ENCODE measurements at places on chromosomes 4 and X.

DNA sequence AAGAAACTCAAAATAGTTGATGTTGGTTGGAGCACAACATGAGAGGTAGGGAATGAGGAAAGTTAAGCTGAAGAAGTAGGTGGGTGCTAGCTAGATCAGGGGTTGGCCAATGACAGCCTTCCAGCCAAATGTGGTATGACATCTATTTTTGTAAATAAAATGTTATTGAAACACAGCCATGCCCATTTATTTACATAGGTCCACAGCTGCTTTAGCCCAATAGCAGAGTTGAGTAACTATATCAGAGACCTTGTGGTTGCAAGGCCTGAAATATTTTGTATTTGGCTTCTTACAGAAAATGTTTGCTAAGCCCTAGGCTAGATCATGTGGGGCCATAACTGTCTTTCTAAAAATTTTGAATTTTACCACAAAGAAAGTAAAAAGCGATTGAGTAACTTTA, 234.9 kb upstream of the CTSO start:
- no peak for DNase-seq

GRCh38 chr4:184402740-184403383, 71.5 kb downstream of the IRF2 start:
- no peak for DNase-seq

DNA sequence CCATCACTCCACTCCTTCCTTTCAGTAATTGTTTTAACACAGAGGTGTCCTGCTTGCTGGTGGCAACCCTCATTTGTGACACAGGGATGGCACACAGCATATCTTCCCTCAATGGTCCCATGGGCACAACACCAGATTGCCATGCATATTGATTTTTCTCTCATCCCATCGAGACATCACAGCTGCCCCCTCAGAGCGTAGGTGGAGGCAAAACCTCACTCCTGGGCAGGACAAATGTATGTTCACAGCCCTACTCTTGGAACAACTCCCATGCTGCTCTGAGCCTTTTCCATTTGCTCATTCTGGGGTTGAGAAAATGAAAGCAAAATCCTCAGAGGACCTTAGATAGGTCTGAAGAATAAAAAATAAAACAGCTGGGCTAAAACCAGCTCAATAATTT, 172.2 kb downstream of the GABRB1 start:
- DNase-seq, result no peak

DNA sequence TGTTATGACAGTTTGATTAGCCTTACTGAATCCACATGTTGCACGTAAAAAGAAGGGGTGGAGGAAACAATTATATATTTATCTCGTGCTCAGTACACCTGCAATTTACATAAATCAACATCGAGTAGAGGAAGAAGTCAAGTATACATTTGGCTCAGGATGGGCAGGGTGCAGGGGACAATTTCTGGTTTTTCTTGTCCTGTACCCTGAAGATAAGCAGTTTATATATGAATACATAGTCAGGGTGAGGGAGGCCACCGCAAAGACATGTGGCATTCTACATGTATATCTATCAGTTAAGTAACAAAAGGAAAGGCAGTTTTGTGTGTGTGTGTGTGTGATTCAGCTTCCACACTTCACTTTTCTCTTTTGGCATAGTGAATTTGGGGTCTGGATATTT, 11.1 kb upstream of the EREG start:
- no peak for DNase-seq

DNA sequence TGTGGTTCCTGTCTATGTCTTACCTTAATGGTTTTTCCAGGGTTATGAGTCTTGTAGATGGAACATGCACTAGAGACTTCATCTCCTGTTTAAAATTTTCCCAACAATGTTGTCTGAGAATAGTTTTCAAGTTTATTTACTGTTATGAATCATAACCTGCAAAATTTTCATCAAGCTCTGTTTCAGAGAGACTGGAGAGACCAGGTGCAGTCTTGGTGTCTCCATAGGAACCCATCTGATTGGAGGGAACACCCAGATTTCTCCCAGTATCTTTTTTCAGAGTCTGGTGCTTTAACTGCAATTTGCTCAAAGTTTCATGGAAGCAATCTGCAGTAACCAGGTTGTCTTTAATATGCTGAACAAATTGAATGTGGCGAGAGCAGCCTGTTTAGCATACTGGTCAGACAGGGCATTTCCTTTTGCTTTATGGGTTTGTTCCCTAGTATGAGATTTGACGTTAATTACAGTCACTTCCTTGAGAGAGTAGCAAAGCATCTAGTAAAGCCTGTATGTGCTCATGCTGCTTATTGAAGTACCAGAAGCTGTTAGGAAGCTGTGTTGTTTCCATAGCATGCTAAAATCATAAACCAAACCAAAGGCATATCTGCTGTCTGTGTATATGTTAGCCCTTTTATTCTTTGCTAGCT, 18.8 kb upstream of the VSIG1 start:
- DNase-seq, result no peak

GRCh38 chr4:151430740-151431457, 21.9 kb downstream of the FHIP1A start:
- no peak for DNase-seq

DNA sequence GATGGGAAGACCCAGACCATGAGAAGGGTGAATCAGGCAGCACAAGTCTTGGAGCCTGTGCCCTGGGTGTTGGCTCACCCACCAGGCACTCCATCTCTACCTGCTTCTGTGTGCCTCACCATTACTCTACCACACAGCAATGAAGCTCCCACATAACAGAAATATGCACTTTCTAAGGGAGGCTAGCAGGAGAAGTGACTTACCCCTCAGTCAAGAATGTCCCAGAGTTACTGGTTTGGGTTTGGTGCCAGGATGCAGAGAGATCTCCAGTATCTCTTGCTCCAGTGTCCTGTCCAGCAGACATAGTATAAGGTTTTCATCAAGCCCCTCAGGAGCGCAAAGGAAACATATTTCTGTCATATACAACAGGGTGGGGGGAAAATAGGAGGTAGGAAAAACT, 11.3 kb upstream of the RAB40A start:
- no peak for DNase-seq

DNA sequence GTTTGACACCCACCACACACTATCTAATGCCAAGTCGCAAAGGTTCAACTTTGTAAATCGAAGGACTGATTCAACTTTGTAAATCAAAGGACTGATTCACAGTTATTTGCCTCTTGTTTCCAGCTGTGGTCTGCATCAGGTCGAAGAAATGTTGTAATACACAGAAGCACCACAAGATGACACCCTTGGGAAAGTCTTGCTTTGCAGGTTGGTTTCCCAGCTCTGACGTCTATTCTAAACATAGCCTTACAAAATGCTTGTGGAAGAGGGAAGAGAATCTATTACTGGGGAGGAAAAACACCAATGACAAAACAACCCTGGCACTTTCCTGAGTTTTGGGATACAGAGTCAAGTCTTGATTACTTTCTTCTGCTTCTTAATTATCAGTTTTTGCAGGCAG, 35.3 kb downstream of the SUPT20HL1 start:
- peak; percentile 42 for DNase-seq

DNA sequence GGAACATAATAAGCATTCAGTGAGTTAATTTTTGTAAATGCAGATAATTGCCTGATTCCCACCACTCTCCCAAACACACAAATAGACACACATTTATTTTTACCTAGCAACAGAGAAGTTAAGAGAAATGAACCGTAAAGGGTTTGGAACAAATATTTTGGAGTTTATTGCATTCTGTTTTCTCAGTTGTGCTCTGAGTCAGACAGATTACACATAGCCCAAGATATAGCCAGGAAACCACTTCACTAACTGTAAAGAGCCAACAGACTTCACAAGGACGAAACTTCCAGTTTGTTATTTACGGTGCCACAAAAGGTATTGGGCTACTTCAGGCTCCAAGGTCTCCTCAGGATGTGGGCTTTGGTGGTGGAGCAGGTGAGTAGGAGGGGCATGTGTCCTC, 217.0 kb downstream of the BMPR1B start:
- DNase-seq, result no peak

GRCh38 chrX:38891641-38892413, 90.6 kb downstream of the MID1IP1 start:
- DNase-seq, result no peak

GRCh38 chr4:128315756-128316520, 28.3 kb upstream of the PGRMC2 start:
- DNase-seq, result no peak

- no peak for DNase-seq
Measured at GRCh38 chr4:25184056-25184455, 23.8 kb upstream of the SEPSECS start.

- no peak for DNase-seq
Measured at GRCh38 chr4:23888421-23889319, 1.2 kb downstream of the PPARGC1A start.

- DNase-seq, result no peak
Measured at GRCh38 chr4:27928761-27929540, 1068.3 kb downstream of the STIM2 start.

DNA sequence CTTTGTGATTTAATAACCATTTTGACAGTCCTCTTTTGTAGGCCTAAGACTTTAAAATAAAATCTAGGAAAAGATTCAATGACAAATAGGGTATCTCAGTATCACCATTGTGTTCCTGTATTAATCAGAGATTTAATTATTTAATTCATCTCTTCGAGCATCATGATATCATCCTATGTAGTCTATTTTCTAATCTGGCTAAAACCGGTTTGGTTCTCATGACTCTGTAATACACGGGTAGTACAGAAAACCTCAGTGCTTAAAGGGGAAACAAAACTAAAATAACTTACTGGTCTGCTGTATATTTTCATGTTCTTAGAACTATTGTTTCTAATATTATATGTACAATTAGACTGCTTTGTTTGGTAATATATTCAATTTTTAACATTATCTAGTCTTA, 23.7 kb upstream of the FBXW7 start:
- no peak for DNase-seq

DNA sequence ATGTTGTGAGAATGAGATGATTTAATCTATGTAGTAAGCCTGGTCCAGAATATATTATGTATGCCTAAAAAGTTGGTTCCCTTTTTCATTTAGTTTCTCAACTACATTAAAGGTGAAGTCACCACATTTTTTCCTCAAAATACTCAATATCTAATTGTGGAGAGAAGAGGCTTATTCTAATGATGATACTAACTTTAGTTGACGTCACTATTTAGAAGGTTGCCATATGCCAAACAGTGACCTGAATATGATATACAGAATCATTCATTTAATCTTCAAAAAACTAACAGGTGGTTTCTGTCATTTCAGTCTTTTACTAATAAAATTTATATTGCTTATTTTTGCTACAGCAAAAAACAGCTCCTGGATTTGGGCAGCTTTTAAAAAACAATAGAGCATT, 480.7 kb upstream of the NWD2 start:
- no peak for DNase-seq
